ENCODE measurements at places on chromosomes 6 and 20.

DNA sequence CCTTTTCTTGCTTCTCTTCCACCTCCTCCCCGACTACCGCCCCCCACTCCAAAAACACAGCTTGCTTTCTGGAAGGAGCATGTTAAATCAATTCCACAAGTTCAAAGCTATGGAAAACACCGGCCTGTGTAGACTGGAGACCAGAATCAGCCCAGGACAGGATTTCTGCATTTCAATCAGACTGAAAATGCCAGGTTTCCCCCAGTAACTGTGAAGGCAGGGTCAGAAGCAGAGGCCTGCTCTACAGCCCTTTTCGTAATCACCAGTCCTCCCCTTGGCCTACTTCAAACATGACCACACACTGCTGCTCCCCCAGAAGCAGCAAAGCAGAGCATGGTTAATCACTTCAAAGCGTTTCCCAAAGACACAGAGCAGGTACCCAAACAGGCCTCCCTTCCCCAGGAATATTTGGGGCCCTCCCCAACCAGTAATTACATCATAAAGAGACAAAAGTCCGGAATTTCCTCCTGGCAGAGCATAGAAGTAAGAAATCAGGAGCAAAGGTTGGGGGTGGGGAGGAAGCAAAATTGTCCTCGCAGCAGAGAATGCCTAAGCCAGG is 38.4 kb downstream of the ZMYND8 start:
- DNase-seq = no peak

DNA sequence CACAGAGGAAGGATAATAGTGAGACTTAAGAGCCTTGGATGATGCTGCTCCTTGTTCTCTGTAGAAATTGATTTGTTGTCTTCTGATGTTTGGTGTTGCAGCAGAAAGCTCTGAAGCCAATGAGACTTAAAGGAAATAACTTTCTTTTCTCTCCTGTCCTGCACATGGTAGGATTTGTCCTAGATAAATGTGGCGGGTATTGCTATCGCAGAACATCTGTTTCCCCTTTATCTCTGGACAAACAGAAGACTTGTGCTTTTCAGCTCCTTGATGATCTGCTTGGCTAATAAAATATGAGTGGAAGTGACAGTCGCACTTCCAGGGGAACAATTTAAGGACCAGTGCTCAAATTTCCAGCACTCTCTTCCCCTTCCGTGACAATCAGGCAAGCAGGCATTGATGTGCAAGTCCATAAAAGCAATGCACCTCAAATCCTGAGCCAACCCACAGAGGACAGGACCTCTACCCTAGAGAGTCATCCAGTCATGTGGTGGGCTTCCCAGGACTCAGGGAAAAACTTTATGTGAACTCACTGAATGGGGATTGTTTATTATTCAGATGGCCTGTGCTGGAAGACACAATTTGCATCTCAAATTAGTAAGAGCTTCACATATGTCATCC is 9.9 kb upstream of the NCR2 start:
- no peak for DNase-seq

GRCh38 chr6:112038268-112038667 is 15.6 kb upstream of the CCN6 start:
- no peak for DNase-seq

DNA sequence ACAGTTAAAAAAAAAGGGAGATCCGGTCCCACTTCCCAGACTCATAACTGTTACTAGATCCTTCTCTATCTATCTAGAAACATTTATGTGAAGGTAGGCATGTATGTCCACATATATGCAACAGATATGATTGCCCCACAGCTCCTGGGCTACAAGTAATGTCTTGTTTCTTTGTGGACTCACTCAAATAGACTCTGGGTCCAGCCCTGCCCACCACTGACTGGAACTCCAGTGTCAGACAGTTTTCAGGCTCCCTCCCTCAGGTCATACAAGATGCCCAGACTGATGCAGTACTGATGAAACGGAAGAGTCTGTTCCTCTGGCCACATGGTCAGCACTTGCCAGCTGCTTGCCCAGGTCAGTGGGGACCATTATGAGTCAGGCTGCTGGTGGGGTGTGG is 30.8 kb upstream of the IER3 start:
- no peak for DNase-seq

DNA sequence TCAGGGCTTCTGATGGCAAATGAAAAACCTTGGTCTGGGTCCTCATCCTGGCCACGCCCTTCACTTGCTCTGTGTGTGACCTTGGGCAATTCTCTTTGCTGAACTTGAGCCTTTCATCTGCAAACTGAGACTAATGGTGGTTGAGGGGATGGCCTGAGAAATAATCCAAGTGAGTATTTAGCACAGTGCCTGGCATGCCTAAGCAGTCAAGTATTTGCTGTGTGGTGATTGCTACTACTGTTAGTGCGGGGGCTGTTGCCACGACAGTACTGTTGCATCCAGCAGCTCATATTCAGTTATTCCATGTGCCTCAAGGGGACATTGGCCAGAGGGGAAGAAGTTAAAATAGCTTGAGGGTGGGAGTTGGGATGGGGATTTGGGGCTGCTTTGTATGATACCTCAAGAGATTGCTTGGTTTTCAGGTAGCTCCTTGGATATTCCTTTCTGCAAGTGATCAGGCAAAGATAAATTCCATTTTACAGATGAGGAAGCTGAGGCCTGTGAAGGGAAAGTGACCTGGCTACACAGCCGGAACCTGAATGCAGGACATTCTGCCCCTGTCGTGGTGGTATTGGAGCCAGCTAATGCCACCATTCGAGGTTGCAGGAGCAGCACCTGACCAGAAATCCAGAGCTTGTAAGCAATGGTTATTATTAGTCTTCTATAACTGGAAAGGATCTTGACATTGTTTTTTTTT is 45.1 kb upstream of the EPB41L1 start:
- no peak for DNase-seq

- no peak for DNase-seq
Observed at GRCh38 chr6:135583256-135583761, 85.8 kb upstream of the AHI1 start.

DNA sequence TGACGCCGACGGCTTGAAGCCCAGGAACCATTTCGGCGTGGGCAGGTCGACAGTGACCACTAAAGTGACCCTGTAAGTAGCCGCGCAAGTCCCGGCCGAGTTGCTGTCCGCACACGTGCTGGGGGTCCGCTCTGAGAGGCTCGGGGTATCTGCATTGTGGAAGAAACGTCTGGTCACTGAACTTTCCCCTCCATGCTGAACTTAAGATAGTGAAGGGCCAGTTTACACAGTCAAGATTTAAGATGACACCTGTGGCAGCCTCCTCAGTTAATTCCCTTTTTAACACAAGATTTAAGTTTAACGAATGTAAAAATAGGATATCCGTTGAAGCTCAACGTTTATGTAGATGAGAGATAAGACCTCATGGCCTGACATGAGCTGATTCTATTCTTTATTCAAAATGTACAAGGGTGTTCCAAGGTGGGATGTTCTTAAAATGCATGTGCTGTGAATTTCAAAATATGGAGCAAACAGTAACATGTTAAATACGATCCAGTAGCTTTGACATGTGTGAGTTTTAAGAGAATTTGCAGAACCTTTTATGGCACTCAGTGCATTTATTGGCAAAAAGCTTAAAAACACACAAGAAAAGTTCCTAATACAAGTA is 116.2 kb downstream of the RTN4IP1 start:
- DNase-seq = no peak

- no peak for DNase-seq
Observed at GRCh38 chr6:116801971-116802370, 26.9 kb downstream of the GPRC6A start.

GRCh38 chr6:8075704-8076103 is 11.5 kb upstream of the BLOC1S5 start:
- no peak for DNase-seq

DNA sequence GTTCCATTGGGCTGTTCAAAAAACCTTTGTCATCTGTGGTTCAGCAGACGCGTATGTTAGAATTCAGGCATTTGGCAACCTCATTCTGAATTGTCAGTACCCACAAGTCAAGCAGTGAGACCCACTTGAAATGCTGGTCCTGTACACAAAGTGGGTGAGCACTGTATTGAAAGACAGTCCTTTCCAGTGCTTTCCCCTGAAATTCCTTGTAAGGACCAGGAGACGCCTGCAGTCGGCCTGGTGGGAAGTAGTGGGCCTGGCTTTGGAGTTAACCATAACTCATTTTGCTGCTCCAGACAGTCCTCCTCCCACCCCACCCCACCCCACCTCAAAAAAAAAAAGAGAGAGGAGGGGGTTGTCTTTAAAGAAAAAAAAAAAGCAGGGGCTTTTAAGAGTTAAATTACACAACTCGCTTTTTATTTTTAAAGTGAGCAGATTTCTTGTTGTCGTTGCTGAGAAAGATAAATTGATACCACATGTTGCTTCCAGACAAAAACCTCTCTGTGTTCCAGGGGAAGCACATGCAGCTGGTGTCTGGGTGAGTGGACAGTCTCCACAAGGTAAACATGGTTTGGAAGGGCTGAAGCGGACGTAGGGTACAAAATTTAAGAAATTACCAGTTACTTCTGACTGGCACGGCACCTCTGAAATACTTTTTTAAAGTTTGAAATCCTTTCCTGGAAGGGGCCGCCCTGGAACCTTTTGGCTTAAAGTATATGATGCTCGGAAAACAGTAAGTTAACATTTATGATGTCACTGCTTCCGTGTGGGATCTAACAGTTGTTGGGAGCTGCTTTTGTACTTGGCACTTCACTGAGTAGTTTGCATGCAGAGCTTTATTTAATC is 95.3 kb downstream of the FOXO3 start:
- DNase-seq = no peak

- no peak for DNase-seq
Observed at GRCh38 chr20:4605166-4605565, 116.5 kb upstream of the PRND start.

DNA sequence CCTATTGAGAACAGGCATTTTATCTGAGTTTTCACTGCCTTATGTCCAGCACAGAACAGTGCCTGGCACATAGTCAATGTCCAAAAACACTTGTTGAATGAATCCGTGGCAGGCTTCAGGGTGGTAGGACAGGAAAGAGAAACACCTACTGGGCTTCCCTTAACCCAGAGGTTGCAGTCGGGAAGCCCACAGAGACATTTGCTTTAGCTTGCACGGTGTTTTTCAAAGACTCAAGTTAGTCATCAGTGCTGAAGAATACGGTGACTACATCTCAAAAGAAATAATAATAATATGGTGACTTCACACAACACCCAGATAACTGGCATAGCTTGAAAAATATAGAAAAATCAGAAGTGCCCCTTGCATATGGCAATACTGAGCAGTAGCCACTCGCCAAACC is 160.4 kb downstream of the CD83 start:
- DNase-seq = no peak

GRCh38 chr6:31978831-31979230 is 3.0 kb upstream of the C4A start:
- no peak for DNase-seq

GRCh38 chr6:169646906-169647567 is 54.8 kb downstream of the WDR27 start:
- DNase-seq = no peak

DNA sequence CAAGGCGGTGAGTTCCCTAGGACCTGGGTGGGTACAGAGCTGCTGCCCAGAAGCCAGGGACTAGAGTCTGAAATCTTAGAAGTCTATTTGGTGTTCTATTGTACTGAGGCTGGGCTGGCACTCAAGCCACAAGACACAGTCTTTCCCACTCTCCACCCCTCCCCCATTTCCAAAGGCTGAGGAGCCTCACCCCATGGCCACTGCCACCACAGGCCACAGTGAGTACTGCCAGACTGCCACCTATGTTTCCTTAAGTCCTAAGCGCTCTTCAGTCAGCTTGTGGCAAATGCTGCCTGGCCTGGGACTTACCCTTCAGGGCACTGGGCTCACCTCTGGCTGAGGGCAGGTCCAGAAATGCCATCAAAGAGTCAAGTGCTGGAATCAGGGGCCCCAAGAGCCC is 469.3 kb downstream of the HAO1 start:
- DNase-seq = no peak

DNA sequence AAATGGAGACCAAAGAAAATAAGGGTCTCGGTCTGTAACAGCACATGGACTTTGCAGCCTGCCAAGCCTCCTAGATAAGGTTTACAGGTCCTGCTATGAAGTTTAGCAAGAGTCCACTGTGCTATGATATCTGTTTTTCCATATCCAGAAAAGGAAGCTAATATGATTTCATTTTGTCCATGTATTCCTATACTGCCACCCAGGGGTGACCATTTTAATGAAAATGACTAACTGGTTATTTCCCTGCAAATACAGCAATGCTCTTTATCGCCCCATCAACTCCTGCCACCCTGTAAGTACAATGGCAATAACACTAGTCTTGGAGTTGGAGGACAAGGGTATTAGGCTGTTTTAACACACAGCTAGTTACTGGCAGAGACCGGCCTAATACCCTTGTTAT is 115.2 kb upstream of the GLP1R start:
- DNase-seq = no peak

DNA sequence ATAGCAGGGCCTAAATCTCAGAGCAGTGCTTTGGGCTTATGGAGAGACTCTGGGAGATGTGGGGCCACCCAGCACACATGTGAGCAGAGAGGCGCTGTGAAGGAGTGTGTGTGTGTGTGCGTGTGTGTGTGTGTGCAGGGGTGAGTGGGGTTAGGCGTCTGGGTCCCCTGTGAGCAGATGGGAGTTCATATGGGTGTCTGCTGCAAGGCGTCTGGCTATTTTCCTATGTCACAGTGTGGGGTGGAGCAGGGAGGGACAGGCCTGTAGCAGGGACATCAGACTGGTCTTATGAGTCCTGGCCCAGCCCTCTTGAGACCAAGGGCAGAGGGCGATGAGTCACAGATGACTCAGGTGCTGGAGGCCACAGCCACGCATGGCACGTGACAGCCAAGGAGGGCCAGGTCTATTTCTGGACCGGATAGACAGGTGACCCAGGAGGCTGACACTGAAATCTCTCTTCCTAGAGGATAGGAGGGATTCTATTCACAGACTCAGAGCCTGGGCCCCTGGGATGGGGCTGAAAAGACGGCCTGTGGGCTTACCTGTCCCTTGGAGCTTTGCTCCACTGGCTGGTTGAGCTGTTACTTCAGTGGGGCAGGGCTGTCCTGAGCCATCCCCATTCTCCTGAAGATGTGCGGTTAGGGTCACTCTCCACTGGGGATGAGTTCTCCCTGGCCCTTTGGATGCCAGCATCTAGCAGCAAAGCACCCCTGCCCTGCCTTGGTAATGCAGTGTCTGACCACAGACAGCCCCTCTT is 28.9 kb downstream of the VEGFA start:
- DNase-seq = no peak

- DNase-seq = no peak
Observed at GRCh38 chr6:6350696-6351095, 30.2 kb upstream of the F13A1 start.

GRCh38 chr6:114432400-114432799 is 89.6 kb upstream of the HS3ST5 start:
- DNase-seq = no peak

GRCh38 chr6:130376936-130377335 is 11.1 kb downstream of the TMEM200A start:
- no peak for DNase-seq

DNA sequence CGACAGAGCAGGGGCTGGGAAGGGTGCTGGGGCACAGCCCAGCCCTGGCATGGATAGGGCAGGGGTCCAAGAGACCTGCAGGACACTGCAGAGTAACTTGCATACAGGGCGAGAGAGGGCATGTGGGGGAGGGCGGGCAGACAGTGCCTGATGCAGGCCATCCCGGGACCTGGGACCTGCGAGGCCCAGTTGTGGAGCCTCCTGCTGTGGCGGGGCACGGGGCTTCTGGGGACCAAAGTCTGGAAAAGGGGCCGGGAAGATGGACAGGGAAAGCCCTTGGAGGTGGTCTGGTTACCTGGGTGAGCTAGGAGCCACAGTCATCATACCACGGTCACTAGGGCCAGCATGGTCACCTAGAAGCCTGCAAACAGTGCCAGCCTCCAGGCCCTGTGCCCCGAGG is 412 bp upstream of the TUBB1 start:
- DNase-seq = no peak

- no peak for DNase-seq
Observed at GRCh38 chr6:43489277-43490072, 12.1 kb downstream of the TJAP1 start.

Data from progenitor cell of endocrine pancreas (in vitro differentiated cells).